ENCODE measurements at places on chromosomes 12 and 14.

DNA sequence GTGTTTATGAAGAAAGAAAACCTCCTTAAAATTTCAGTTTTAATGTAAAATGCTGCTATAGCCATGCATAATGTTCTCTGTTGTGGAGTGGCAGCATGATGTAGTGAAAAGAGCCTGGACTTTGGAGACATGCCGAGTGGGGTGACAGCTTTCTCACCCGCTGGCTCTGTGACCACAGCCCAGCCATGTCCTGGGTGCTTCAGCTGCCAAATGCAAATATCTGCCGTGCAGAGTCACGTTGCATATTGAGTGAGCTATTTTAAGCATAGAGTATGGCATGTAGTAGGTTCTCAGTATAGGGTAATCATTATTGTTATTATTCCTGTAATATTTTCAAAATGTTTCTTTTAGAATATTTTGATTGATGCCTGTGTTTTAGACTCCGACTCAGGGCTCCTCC, 15.5 kb upstream of the TCTN2 start:
- DNase-seq: no peak

- DNase-seq: no peak
These were observed 80.4 kb downstream of the DUSP16 start for GRCh38 chr12:12482150-12482761.

- DNase-seq: no peak
These were observed 18.0 kb downstream of the ACACB start for GRCh38 chr12:109134186-109134917.

DNA sequence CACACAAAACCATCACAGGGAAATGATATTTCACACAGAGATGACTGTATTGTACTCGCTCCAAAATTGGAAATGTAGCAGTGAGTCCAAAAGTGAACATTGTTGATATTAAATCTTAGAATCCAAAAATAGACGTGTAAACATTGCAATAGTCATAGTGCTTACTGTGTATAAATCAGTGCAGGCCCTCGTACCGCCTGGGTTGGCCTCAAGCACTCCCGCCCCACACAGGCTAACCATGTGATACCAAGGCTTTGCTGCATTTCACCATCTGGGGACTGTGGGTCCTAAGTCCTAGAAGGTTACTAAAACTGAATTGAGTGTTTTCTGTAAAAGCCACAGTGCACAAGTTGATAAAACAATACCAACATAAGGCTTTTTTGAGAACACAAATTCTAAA, 107.3 kb downstream of the PPP2R5E start:
- DNase-seq: no peak

DNA sequence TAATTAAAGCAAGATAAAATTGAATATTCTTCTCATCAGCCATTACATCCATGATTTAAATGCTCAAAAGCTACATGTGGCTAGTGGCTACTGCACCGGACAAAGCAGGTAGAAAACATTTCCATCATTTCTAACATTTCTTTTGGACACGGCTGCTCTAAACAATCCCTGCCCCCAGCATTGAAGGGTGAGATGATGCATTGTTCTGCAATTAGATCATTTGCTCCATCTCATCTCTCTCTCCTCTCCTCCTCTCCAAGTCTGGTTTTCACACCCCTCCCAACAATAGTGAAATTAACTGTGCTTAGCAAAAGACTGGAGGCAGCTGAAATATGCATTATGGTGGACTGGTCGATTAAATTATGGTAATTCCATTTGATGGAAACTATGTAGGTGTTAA, 288.5 kb downstream of the KSR2 start:
- DNase-seq: no peak

GRCh38 chr14:90303473-90303872, 28.3 kb downstream of the NRDE2 start:
- DNase-seq: no peak
